ENCODE measurements at places on chromosomes 2 and 18.
A peak's percentile ranks its signal among the peaks of the same experiment; 100 is the strongest.

GRCh38 chr18:51522821-51523220 lies 325.3 kb upstream of the MEX3C start:
- no peak for DNase-seq

GRCh38 chr18:21894619-21895367 lies 154.2 kb downstream of the MIB1 start:
- no peak for DNase-seq

- no peak for DNase-seq
These were observed 498.6 kb downstream of the CCDC85A start for GRCh38 chr2:56682397-56682760.

- DNase-seq, result no peak
These were observed 230.4 kb downstream of the MEIS1 start for GRCh38 chr2:66665124-66665984.

DNA sequence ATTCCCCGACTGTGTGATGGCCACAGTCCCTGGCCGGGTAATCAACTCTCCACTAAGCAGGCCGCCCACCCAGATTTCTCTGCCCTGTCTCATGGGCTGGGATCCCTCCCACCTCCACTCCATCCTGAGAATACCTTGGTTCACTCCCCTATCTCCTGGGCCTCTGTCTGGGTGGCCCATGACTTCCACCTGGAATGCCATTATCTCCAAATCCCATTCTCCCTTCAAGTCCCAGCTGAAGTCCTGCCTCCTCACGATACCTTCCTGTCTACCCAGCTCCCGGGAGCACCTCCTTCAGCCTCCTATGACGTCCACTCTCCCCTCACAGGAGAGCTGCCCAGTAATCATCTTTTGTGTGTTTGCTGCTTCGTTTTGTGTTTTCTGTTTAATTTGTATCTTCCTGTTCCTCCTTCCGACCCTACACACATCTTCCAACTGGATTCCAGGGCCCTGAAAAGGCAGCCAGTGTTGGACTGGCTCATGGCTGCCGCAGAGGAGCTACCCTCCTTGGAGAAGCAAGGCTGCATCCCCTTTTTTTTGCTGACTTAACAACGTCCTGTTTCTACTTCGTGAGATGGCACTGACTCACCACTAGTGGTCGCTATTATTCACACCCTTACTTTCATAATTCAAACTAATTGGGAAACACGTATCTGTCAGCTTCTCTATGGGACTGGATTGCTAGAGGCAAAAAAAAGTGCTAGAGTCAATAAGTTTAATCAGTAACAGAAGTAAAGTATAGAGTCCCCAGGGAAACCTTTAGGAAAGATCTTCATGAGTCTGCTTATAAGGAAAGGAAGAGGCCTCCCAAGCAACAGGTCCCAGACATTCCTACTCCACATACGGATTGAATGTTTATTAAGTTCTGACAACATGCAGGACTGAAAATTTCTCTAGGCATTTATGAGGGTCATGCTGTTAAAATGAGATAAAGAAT lies 171.9 kb upstream of the GATA6 start:
- DNase-seq, result peak; percentile 37

DNA sequence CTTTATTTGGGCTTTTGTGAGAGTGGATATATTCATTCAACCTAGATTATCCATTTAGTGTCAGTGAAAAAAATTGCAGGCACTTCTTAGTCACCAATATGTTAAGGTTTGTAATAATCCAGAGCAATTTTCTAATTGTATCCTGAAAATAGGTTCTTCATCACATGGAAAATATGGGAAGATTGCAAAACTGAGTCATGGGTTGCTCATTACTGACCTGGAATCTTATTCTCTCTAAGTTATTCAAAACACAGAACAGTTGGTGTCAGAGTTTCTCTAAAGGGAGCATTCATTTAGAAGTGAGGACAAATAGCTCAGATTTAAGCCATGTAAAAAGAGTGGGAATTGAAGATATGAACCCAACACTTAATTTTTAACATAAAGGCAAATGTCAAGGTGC lies 181.3 kb downstream of the IKZF2 start:
- no peak for DNase-seq

GRCh38 chr2:233033672-233034071 lies 1.2 kb downstream of the NEU2 start:
- no peak for DNase-seq

- DNase-seq, result no peak
These were observed 40.0 kb upstream of the INPP4A start for GRCh38 chr2:98404556-98405250.

- DNase-seq, result no peak
These were observed 219.8 kb downstream of the SH3BP4 start for GRCh38 chr2:235171550-235172031.

DNA sequence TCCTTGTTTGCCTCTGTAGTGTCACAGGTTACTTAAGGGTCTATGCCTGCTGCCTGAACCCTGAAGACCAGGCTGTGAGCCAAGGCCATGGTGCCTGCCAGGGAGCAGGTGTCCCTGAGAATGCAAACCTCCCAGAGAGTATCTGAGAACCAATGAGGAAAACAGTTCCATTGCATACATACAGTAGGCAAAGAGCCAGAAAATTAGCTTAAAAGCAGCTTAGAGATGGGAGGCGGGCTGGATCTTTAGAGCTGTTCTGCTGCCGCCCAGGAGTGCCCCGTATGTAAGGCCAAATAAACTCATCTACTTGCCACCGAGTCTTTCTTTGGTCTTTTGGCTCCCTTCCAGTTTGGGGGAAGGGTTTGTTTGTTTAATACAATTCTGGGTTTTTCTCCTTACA lies 327.9 kb downstream of the CLIP4 start:
- no peak for DNase-seq
